ENCODE measurements at places on chromosomes 6 and 20. TPM values are rescaled to one million over a fixed set of nuclear protein-coding genes. Genes with fewer than 3 reads are reported as not detected.
A peak's percentile ranks its signal among the peaks of the same experiment; 100 is the strongest.

- DNase-seq, result no peak
Measured at GRCh38 chr6:30113003-30113759, at the start of gene TRIM31. Gene TRIM31, minus strand, starts transcription at chr6:30113090. Its CDS starts 285 bp downstream, at chr6:30112805.

DNA sequence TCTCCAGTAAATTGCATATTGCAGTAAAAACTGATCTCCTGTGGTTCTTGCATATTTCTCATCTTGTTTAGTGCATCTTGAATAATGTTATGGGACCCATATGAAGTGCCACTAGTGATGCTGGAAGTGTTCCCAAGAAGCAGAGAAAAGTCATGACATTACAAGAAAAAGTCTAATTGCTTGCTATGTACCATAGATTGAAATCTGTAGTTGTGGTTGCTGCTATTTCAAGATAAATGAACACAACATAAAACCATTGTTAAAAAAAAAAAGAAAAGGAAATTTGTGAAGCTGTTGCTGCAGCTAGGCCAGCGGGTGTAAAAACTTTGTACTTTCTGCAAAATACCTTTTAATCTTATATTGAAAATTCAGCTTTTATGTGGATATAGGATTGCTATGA, 304.5 kb downstream of the PHF3 start:
- no peak for DNase-seq

GRCh38 chr20:45826381-45827019, 612 bp downstream of the TNNC2 start:
- DNase-seq, result no peak

- no peak for DNase-seq
Measured at GRCh38 chr20:20206788-20207187, 154.5 kb downstream of the CFAP61 start.

DNA sequence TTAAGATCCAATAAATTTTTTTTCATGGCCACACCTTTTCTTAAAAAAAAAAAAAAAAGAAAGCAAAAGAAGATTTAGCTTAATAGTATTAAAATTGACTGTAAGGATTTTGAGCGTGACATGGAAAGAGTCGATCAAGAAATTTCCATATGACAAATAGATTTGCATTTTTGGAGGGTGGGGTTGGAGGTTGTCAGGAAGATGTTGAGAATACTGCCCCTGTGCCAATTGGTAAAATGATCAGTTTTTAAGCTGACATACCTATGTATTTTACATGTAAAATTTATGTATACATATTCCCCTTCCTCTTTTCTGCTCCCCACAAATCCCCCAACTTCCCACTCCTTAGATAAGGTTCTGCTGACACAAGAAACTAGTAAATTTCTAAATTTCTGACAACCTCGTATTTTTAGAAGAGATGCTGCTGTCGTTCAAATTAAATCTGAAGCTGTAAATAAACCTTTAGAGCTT, 520.9 kb downstream of the CD83 start:
- no peak for DNase-seq

- no peak for DNase-seq
Measured at GRCh38 chr6:166361077-166361429, 18.7 kb upstream of the SFT2D1 start.

DNA sequence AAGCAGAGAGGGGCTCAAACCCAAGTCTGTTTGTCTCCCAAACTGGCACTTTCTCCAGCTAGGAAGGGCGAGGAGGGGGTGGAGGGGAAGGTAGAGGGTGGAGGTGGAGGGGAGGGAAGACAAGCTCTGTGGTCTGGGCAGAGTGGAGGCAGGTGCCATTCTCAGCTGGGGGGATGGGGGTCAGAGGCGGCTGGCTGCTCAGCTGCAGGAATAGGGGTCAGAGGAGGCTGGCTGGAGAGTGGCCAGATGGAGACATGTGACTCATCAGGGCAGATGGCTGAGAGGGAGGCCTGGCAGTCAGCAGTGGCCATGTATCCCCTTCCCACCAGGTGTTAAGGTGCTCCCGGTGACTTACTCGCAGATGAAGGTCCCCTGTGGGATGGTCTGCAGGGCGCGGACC, 3.5 kb upstream of the SLC44A4 start:
- peak; percentile 47 for DNase-seq

Gene ADGRF5
- total RNA-seq, result 57.3 TPM

Gene SCUBE3
- 0.60 TPM for total RNA-seq

DNA sequence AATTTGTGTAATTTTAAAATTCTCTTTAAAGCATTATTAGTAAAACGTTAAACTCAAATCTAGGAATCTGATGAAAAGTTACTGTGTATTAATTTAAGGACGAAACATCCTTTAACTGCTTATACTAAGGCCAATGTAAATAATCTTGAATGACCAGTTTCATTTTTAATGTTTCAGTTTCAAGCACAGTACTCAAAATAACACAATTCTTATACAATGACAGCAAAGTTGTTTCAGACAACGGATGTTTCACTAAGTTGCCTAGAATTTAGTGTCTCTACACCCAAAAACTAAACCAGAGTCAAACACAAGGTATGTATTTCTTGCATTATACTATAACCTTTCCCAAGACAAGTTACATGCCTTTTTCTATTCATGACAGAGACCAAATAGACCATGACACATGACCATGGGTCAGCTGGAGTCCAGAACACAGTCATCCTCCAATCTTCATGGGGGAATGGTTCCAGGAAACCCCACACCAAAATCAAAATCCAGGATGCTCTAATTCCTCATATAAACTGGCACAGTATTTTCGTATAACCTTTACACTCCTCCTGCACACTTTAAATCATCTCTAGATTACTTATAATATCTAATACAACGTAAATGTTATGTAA, 7.7 kb downstream of the PHIP start:
- DNase-seq, result peak; percentile 28

- DNase-seq, result no peak
Measured at GRCh38 chr6:52019092-52019491, 68.3 kb downstream of the PKHD1 start.

DNA sequence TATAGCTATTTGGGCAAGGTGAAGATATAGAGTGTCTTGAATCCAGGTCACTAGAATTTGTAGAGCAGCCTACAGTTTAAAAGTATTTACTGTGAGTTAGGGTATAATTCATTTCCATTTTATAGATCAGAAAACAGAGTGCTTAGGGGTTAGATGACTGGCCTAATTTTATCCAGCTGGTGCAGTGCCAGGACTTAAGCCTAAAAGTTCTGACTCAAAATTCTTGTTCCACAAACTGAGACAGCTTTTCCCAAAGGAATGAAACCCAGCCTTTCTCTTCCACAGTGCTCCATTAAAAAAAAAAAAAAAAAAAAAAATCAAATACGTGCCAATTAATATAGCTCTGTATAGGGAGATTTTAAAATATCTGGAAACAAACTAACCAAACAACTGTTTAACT, 441.0 kb upstream of the MARCKS start:
- no peak for DNase-seq

DNA sequence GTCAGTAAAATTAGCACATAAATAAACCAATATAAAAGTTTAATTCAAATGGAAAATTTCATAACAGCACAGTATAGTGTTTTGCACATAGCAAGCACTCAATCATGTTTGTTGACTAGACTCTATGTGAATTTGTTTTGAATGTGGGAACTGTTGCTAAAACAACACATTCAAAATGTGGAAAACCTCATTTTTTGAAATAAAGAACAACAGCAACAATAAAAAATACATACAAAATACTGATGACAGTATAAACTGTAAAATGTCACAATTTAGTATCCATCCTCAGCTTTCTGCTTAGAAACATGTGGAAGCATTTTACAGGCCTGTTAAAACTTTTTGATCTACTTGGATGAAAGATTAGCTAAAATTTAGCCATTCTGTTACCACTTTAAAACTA, 47.4 kb downstream of the HDAC2 start:
- DNase-seq, result no peak

GRCh38 chr6:26295691-26296555, 69.1 kb upstream of the BTN3A2 start:
- DNase-seq, result peak; percentile 67

- peak; percentile 28 for DNase-seq
Measured at GRCh38 chr6:16909658-16910360, 148.5 kb upstream of the ATXN1 start.

DNA sequence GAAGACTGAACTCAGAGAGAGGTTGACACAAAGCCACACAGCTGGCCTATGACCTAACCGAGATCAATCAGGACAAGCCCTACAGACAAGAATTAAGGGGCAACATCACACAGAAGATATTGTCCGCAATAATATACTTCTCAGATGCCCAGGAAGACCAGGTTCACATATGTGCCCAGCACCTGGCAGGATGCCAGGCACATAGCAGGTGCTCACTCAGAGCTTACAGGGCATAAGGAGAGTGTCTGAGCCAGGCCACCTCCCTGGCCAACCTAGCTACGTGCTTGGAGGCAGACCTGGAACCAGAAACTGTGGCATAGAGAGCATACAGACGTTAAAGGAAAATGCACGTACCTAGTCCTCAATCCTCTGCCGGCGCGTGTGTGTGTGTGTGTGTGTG, 87.0 kb upstream of the LRFN2 start:
- no peak for DNase-seq

DNA sequence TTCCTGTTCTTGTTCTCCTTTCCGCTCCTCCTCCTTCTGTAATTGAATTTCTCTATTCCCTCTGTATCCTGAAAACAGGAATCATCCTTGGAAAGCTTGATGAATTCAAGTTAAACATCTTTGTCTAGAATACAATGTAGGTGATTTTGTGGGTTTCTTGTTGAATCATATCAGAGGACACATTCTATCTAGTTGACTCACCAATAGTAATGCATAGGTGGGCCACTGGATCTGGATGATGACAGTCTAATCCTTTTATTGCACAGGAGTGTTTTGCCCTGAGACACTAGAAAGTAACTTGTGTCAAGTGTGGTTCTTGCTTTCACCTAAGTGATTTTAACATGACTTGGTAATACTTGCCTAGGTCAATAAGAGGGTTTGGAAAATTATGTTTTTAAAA, 164.3 kb downstream of the RFPL4B start:
- no peak for DNase-seq

DNA sequence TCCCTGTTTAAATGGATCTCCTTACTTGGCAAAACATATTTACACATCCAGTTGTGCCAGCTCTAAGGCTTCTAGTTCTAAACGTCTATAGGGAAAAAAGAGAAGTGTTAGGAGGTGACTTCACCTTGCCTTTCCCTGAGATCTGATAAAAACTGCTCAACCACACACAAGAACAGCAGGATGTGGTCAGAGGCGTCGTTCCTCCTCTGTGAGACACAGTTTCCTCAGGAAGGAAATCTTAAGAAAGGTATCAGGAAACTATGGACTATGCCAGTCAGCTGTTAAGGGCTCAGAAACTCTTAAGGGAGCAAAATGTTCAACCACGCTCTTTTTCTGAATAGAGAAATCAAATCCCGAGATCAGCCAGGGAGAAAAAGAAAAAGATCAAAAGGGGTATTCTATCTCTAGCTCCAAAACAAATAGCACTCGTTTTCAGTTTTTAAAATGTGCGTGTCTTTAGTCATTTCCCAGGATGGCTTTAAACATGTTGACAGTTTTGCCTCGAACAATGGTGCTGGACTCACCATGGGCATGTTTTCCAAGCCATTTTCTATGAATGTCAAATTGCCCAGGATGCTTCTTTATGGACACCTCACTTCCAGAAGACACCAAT, 154.5 kb downstream of the HACE1 start:
- peak; percentile 39 for DNase-seq

Gene CDKAL1
- total RNA-seq, result 14.2 TPM

Gene MEP1A
- total RNA-seq, result not detected

GRCh38 chr6:106141441-106142237, 55.5 kb downstream of the PRDM1 start:
- no peak for DNase-seq

Gene REM1
- not detected for total RNA-seq

Data from lung microvascular endothelial cell (primary cell).